ENCODE measurements at places on chromosomes 16 and 17.

GRCh38 chr16:59740858-59741257 lies 1006.7 kb upstream of the GOT2 start:
- DNase-seq, result no peak

- peak; percentile 14 for DNase-seq
Observed at GRCh38 chr17:17236295-17237025, 508 bp downstream of the FLCN start.

DNA sequence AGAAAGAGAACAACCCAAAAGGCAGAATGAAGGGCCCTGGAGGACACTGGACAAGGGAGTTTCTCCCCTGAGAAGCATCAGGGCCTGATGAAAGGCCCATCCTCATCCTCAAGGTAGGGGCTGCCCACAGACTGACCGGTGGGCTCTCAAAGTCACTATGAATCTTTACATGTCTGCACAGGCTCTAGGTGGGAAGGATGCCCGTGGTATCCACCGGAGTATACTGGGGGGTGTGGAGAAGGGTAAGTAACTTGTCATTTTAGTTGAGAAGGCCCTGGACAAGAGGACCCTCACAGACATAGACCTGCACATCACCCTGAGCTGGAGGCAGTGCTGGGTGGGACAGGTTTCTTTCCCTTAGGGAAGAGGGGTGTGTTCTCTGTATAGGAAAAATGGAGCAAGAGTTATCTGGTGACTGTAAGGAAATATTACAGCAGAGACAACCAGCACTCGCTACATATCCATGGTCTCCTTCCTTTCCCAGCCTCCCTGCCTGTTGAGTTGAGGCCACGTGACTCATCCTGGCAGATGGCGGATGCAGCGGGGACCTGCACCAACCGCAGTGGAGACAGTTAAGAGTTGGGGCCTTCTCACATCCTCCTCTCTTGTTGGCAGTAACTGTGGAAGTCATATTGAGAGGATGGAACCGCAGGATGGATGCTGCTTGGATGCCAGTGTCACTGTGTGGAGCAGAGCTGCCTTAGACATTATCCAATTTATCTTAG lies 45.6 kb upstream of the KCNJ12 start:
- DNase-seq, result no peak

DNA sequence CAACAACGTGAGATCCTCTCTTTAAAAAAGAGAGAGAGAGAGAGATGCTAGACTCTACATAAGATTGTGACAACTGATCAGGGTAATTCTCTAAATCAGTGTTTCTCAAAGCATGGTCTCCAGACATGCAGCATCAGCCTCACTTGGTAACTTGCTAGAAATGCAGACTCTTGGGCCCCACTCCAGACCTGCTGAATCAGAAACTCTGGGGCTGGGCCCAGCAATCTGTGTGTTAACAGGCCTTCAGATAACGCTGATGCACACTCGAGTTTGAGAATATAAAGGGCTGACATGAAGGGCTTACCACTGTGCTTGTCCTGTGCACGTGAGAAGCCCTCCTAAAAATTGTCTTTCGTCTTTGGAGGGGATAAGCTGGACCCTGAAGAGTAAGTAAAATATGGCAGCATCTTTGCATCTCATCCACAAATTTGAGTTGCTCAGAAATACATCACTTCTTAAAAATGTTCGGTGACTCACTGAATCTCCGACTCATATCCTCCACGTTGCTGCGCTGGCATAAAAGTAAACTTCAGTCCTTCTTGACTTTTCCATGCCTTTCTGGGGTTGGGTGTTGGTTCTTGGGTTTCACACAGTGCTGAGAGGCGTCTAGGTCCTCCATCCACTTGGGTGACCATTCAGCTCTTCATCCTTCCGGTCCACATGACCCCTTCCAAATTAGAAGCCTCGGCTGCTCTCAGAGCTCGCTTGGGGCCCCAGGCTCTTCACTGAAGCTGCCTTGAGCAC lies 26.1 kb upstream of the KDM8 start:
- DNase-seq, result peak; percentile 88

DNA sequence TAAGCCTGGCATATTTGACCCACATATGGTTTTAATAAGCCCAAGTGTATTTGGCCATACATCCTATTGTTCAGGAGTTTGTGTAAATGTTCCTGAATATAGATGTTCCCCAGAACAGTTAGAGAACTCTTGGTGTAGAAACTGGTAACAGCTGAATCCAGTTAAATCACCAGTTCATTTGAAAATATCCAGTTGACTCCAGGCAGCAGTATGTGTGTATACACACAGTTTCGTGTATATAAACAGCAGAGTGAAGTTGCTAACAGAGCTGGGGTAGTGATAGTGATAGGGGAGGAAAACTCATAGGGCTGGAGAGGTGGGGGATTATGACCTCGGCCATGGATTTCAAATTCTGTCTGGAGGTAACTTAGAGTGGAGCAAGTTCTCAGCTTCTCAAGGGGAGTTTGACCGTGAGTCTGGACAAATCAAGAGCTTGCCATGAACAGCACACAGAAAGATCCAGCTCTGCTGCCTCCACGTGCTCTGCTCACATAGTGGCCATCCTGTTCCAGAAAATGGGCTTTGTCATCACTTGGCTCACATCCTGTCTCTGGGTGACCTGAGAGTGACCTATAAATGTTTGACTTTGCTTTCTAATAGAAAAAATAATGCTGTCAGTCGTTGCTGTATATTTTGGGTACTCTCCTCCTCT lies 30.6 kb upstream of the MMD start:
- DNase-seq, result peak; percentile 74

GRCh38 chr17:36602924-36603384 lies 1.6 kb downstream of the MRM1 start:
- DNase-seq, result peak; percentile 73

GRCh38 chr17:40615068-40615840 lies 32.4 kb downstream of the SMARCE1 start:
- DNase-seq, result peak; percentile 35

DNA sequence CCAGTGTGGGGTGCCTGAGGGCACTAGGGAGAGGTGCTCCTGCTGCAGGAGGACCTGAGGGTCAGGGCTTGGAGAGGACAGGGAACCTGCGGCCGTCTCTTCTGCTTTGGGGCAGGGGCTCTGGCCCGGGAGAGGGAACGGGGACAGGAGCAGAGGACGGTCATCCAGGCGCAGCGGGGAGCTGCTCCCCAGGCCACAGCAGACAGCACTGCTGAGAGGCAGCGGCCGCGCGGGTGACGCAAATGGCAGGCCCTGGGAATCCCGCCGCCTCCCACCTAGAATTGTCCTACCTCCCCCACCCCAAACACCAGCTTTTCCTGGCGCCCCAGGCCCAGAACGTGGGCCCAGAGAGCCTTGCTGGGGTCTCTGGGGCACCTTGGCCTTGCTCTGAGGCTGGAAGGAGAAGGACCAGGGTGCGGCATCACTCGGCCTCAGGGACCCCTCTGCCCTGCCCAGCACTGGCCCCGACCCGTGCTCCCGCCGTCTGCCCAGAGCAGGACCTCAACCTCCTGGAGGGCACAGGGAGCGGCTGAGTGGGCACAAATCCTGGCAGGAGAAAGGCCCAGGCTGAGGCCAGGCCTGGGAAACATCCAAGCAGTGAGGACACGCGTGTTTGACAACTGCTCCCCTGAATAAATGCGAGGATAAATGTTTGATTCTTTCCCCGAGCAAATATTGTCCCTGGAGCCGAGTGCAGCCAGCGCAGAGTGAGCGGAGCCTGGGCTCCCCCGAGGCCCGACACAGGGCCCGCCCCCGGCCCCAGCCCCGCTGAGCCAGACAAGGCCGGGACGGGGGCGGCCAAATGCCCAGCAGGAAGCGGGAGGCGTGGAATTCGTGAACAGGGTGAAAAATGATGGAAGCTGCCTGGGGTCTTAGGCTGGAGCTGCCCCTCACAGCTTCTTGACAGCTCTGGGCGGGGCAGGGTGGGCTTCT lies 8.5 kb downstream of the SSTR5 start:
- DNase-seq, result no peak

- no peak for DNase-seq
Observed at GRCh38 chr17:57441270-57441600, 184.9 kb downstream of the MSI2 start.

DNA sequence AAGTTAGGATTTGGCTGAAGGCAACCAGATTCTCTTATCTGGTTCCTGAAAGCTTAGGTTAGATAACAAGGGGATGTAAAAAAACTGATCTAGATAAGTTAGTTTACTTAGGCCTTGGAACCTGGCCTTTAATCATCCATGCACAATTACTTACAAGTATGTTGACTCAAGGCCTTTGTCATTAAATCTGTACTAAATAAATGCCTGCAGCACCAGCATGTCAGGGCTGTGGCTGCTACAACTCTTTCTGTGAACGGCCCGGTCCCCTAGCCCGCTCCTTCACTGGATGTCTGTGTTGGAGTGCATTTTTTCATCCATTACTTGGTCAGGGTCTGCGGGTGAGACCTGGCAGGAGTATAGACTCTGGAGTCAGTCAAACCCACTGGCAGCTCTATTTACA lies 48.4 kb upstream of the ALDH3A1 start:
- no peak for DNase-seq

GRCh38 chr16:89815639-89816348 lies 653 bp downstream of the FANCA start:
- DNase-seq, result no peak

DNA sequence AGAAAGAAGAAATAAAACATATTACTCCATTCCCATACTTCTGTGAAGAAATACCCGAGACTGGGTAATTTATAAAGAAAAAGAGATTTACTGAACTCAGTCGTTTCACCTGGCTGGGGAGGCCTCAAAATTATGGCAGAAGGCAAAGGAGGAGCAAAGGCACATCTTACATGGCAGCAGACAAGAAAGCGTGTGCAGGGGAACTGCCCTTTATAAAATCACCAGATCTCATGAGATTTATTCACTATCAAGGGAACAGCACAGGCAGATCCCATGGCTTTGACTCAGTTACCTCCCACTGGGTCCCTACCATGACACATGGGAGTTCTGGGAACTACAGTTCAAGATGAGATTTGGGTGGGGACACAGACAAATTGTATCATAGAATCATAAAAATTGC lies 365.4 kb downstream of the WWOX start:
- DNase-seq, result no peak

- no peak for DNase-seq
Observed at GRCh38 chr17:38604479-38605403, 1.0 kb downstream of the SRCIN1 start.

DNA sequence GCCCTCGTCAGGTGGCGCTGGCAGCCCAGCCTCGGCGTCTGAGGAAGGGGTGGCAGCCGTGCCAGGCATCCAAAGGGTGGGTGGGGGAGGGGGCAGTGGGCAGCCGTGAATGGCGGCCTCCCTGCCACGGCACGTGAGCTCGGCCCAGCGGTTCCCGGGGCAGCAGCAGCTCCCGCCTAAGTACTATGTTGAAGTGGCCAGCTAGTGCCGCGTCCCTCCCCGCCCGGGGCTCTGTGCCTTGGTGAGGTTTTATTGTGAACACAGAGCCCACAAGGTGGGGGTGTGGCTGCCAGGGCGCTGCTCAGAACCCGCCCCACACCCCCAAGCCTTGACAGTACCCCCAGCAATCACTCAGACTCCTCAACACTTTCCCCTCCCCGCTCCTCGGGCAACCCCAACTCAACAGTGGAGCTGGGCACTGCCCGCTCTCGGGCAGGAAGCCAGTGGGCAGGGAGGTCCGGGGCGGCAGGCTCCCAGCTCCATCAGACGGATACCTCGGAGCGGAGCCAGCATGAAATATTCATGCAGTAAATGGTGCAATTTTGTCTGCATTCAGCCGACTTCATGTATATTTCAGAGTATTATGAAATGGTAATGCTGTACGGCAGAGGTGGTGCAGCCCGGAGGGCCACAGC lies 80.4 kb downstream of the ENGASE start:
- DNase-seq, result no peak

DNA sequence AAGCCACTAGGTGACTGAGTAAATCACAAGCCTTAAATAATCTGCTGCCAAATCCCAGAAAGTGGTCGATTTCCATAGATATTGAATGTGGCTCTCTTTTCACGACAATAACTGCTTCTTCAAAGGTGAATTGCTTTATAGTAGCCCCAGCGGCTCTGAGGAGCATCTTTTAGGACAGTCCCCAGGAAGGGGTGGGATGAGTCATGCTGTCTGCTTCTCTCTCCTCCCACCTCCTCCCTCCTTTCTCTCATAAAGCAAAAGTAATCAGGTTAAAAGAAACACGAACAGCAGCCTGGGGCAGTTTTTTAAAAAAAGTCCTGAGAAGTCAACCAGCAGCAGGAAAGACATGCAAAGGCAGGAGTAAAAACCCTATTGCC lies 1.8 kb downstream of the KIAA0513 start:
- peak; percentile 56 for DNase-seq

GRCh38 chr16:83713597-83713996 lies 94.2 kb upstream of the HSBP1 start:
- no peak for DNase-seq

DNA sequence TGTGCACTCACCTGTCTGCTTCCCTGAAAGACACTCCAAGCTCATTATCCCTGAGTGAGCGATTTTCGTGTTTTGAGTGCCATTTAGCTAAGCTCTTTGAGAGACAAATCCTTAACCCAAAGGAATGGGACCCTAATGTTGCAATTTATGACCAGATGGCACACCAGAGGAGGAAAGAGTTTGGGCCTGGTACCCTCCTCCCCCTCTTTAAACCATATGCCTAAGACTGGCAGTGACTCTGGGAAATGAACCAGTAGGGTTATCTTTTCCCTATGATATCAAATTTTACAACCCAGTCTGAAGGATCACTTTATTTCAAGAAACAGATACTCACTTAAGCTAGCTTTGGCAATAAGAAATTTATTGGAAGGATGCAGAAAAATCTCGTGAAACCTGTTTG lies 550.4 kb downstream of the TOX3 start:
- DNase-seq, result no peak

DNA sequence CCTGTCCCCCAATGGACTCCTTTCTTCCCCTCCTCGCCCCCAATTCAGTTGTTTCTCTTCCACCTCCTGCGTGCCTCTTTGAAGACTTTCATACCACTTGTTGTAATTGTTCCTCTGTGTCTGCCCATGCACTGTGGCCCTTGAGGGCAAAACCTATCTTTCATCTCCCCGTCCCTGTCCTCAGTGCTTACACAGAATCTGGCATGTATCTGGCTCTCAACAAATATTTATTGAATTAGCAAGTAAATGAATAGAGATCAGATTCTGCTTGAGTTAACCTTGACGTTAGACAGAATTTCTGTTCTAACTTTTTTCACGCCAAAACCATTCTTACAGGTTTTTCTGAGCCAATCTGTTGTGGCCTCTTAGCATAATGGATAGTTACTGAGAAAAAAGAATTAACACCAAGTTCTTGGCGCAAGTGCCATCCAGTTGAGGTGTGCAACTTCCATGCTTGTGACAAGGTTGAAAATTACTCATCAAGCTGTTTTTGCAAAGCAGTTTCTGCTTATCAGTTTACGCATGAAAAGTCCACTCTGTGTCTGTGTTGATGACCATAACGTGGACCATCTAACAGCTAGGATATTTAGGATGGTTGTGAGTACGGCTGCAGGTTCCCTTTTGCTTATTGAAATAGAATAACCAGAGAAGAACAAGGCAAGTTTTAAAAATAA lies 215.1 kb downstream of the PRKCA start:
- no peak for DNase-seq
